ENCODE measurements at places on chromosomes 16 and 17. TPM values are rescaled to one million over a fixed set of nuclear protein-coding genes. Genes with fewer than 3 reads are reported as not detected.

- peaks cover 23% of the 10 kb centered on the region for H3K4me1 ChIP-seq
- no peak overlapping the region for H3K4me3 ChIP-seq
- peaks cover 2% of the 10 kb centered on the region for H3K27me3 ChIP-seq
- no peak for DNase-seq
Observed at GRCh38 chr16:11699234-11699894, 31.1 kb downstream of the SNN start.

DNA sequence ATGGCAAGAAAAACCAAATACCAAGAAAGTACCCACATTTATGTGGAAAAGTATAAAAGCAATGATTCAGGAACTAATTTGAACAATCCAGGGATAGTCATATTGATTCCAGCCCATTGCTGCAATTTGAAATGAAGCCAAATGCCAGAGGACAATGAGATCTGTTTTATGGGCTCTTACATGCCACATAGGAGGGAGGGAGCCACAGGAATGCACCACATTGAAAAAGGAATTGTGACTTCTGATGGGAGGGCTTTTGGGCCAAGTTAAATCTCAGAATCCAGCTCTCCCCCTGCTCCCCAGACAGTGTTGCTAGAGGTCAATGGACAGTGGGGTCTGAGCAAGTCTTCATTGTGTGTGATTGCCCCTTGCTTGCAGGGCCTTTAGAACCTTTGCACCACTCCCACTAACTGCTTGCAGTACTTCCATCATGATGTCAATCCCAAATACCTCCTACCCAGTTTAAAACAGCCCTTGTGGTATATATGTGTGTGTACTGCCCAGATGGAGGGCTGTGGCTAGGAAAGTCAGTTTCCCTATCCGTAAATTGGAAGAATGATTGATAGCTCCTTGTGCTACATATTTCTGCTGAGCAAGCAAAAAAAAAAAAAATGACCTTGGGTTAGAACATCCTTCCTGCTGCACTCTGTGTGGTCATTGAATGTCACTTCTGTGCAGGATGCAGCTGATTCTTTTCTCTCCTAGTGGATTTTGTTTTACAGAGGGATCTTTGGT lies 406.8 kb downstream of the UTP18 start:
- H3K4me1 ChIP-seq: no peaks in the 10 kb centered on the region
- peaks cover 4% of the 10 kb centered on the region for H3K27me3 ChIP-seq
- H3K27ac ChIP-seq: no peak overlapping the region

- H3K4me3 ChIP-seq: no peak overlapping the region
- H3K36me3 ChIP-seq: no peaks in the 10 kb centered on the region
- no peak for DNase-seq
- no peak overlapping the region for H3K27ac ChIP-seq
Observed at GRCh38 chr17:48093341-48094045, 7.8 kb downstream of the CBX1 start.

DNA sequence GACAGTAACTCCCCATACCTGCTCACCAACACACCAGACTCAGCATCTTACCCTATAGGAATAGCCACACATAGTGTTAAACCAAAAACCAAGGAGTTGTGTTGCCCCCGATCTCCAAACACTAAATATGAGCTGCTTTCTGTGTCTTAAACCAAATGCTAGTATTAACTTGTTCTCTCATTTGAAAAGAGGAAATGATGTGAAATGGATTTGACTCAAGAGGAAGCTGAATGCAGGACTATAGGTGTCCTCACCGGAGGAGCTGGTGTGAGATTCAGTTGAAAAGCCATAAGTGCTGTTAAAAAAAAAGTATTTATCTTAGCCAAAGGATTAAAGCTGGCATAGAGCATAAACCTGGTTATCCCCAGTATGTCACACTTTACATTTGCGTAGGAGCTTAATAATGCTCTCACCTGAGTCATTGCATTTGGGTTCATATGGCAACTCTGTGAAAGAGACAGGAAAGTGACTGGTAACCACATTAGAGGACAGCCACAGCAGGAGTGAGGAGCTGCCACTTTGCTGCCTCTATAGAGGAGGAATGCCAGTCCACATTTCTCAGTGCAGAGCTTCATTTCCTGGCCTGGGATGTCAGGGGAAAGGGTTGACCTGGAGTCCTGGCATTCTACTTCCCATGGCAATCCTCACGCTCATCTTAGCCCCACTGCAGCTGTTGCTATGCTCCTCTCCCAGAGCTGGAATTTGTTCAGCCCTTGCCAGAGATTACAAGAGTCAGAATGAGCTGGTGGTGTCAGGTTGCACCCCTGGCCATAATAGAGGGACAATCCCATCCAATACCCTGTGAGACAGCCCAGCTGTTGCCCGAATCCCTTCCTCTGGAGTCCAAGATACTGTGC lies 143.3 kb upstream of the ANKFN1 start:
- no peaks in the 10 kb centered on the region for H3K27me3 ChIP-seq
- no peak overlapping the region for H3K4me3 ChIP-seq
- H3K27ac ChIP-seq: no peak overlapping the region
- H3K36me3 ChIP-seq: no peaks in the 10 kb centered on the region

DNA sequence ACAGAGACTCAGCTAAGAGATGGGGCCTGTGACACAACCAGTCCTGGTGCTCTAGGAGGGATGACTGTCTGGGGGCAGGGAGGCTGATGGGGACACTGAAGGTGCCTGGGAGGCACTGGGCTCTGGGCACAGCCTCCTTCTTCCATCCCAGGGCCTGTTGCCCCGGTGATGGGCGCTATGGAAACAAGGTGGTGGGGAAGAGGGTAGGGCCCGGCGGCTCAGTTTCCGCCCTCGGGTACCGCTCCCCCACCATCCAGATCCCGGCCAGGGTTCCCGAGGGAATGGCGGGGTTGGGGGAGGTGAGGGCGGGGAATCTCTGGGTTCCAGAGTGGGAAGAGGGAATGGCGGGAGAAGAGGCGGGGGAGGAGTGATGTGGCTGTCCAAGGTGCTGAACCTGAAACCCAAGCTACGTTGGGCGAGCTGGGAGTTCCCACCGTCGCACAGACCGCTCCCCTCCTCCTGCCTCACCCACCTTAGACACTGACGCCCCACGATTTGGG lies 981 bp downstream of the KCNH4 start:
- H3K27me3 ChIP-seq: peaks cover 36% of the 10 kb centered on the region
- DNase-seq: peak; percentile 51
- peaks cover 4% of the 10 kb centered on the region for H3K4me1 ChIP-seq
- peak overlapping the region; percentile 63 for H3K4me3 ChIP-seq
- peaks cover 7% of the 10 kb centered on the region for H3K36me3 ChIP-seq

GRCh38 chr16:64882078-64882784 lies 239.6 kb downstream of the CDH11 start:
- no peaks in the 10 kb centered on the region for H3K4me1 ChIP-seq
- H3K36me3 ChIP-seq: peaks cover 2% of the 10 kb centered on the region
- no peak overlapping the region for H3K27ac ChIP-seq
- peaks cover 1% of the 10 kb centered on the region for H3K27me3 ChIP-seq

Gene DPEP2
- not detected for total RNA-seq

Gene NOG
- not detected for total RNA-seq

Gene KCNH4
- 0.71 TPM for total RNA-seq

Data from glutamatergic neuron (in vitro differentiated cells).